ENCODE measurements at places on chromosomes 13 and 19. TPM values are rescaled to one million over a fixed set of nuclear protein-coding genes. Genes with fewer than 3 reads are reported as not detected.

DNA sequence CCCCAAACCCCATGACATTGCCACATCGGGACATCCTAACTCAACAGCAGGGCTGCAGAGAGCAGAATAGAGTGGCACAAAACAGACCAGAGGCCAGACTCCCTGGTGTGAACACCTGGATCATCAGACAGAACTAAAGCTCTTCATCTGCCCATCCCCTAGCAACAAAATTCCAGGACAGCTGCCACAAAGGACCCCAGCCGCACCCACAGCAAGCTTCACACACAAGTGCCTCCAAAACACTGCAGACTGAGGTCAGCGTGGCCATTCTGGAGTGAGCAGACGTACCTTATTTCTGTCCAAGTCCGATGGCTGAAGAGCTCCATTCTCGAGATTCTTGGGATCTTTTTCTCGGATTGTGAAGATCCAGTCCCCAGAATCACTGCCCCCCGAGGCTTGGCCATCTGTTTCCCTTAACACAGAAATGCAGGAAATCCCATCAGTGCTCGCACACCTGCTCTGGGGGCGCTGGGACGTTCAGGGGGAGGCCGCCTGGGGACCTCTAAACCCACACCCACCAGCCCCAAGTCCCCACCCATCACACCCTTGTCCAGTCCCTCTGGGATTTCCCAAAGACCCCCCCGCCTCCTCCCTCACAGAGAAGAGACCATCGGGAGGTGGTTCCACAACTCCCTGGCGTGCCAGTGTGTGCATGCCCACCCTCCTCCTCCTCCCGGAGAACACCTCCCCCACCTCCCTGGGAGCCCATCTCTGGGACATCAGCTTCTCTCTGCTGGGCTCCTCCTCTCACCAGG, 115.2 kb downstream of the STK24 start:
- DNase-seq: no peak

GRCh38 chr13:33799950-33800592, 17.9 kb upstream of the RFC3 start:
- DNase-seq: no peak

DNA sequence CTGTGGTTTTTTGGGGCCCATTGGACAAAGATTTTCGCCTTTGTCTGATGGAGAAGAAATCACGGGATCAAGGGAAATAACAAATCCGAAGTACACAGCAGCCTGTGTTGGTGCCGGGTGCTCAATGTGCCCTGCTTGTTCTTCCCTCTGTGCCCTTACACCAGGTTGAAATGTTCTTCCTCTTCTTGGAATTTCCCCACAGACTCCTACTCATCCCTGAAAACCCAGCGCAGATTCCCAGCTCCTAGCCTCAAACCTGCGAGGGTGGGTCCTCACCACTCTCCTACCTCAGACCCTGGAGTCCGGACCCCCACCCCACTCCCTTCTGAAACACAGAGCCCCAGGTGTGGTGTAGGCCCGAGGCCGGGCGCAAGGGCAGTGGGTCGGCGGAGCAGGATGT, 4.9 kb upstream of the ACP4 start:
- DNase-seq: no peak

- no peak for DNase-seq
These were observed 109.0 kb downstream of the TNFRSF19 start for GRCh38 chr13:23679220-23679619.

DNA sequence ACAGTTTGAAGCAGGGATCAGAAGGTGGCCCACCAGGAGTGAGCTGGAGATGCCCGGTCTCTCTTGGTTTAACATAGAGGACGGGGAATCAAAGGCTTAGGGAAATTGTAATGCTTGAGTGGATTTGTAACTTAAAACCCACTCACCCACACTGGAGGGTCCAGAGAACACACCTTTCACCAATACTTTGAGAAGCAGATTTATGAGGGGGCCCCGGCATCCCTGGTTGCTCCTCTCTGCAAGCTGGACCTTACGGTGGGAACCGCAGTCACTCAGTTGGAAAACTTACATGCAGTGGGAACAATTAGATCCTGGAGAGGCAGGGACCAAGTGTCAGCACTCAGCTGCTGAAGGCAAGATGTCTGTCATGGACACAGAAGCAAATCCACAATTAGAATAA, 20.5 kb downstream of the PPP5C start:
- DNase-seq: peak; percentile 11

DNA sequence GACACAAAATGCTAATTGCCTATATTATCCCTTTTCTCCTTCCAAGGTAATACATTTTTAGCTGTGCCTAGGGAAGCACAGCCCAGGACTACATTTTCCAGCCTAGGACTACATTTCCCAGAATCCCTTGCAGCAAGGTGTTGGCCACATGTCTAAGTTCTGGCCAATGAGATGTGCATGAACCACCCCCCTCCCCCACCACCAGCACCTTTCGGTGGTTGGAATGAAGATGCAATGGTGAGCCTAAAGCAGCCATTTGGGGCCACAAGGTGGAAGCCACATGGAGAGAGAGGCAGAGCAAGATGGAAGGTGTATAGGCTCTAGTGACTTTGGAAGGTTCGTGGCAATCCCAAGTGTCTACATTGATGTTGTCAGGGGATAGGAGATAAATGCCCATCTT, 16.2 kb downstream of the UNC13A start:
- DNase-seq: peak; percentile 22

The ONECUT3 gene
- not detected for total RNA-seq

The CYP2S1 gene
- total RNA-seq: 2.0 TPM

The ADGRE3 gene
- not detected for total RNA-seq

The SULT2B1 gene
- not detected for total RNA-seq

The COX7A1 gene
- total RNA-seq: not detected

The FLT3 gene
- not detected for total RNA-seq

The FCHO1 gene
- total RNA-seq: 62.0 TPM
